ENCODE measurements at places on chromosomes 1 and 21.

DNA sequence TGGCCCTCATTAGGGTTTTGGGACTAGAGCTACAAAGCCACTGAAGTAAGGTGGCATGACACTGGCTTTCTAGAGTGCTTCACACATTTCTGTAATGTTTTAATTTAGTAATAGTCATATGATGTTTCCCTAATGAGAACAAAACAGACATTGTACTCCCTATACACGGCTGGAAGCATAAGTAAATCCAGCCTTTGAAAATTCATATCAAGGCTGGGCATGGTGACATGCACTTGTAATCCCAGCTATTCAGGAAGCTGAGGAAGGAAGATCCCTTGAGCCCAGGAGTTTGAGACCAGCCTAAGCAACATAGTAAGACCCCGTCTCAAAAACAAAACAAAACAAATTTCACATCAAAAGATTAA, 7.4 kb downstream of the USP48 start:
- no peak for DNase-seq

DNA sequence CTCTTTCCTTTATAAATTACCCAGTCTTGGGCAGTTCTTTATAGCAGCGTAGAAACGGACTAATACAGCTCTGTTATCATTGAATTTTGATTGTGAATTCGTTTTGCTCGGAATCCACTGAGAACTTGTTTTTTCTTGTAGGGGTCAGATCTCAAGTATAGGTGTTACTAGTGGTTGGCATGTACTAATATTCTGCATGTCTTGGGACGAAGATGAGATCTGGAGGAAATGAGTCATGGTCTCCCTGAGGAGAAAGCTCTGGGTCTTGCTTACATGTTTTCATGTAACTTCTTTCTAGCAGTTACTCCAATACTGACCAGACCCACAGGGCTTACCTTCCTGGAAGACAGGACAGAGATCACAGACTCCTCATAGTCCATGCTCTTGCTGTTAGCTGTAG, 30.3 kb downstream of the ZSCAN20 start:
- no peak for DNase-seq

DNA sequence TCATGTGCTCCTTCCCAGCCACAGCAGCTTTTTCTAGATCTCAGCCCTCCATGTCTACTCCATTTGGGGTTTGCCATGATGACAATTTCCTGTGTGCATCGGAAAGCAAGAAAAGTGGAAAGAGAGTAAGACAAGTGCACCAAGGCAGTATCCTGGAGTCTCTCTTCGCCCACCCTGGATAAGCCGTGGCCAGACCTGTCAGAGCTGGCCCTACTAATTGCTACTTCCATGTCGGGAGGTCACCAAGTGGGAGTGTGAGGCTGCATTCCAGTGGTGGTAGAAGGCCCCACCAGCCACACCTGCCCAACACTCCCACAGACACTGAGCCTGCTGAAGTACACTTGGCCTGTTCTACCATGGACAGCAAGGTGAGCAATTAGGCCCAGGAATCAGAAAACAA, 14.0 kb upstream of the LORICRIN start:
- no peak for DNase-seq

GRCh38 chr1:150508982-150509381, 1.1 kb downstream of the ECM1 start:
- DNase-seq: no peak

DNA sequence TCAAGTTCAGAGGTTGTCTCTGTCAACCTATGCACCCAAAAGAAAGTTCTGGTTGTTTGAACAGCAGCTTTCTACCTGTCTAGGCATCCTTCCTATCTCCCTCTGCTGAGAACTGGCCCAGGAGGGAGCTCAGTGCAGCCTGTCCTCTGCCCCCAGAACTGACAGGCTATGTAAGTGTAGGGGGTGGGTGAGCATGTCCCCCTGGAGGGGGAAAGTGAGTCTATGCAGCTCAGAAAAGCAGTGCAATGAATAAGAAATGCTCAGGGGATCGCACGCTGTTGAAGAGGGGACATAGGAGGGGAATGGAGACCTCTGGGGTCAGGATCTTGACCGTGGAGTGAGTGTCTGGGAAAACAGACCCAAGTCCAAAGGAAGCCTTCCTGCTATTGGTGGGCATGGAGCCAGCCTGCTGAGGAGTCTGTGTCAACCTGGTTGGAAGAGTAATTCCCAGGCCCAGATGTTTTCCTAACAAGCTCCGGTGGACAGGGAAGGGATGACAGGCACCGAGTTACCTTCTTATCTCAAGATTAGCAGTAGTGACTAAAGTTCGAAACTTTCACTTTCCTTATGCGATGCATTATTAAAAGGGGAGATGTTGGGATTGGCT, 26.1 kb upstream of the FHAD1 start:
- no peak for DNase-seq

GRCh38 chr1:99956755-99957154, 13.0 kb upstream of the SLC35A3 start:
- DNase-seq: no peak

- DNase-seq: no peak
Observed at GRCh38 chr1:115463347-115463746, 125.3 kb upstream of the NGF start.

DNA sequence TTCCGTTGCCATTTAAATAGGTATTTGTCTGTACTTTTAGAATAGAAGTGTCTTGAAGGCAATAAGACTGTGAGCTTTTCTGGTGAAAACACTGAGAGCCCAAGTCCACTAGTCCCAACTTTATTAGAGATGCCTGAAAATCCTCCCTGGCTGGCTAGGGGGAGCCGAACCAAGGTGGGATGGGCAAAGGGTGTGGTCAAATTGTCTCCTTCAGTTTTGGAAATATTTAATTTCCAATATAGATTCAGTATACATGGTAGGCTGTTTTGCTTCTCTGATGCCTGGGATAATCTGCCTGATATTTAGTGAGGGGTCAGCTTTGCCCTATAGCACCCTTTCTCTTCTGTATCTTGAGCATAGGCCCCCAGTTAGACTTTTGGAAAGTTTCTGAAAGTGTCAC, 3.5 kb downstream of the ROR1 start:
- no peak for DNase-seq

DNA sequence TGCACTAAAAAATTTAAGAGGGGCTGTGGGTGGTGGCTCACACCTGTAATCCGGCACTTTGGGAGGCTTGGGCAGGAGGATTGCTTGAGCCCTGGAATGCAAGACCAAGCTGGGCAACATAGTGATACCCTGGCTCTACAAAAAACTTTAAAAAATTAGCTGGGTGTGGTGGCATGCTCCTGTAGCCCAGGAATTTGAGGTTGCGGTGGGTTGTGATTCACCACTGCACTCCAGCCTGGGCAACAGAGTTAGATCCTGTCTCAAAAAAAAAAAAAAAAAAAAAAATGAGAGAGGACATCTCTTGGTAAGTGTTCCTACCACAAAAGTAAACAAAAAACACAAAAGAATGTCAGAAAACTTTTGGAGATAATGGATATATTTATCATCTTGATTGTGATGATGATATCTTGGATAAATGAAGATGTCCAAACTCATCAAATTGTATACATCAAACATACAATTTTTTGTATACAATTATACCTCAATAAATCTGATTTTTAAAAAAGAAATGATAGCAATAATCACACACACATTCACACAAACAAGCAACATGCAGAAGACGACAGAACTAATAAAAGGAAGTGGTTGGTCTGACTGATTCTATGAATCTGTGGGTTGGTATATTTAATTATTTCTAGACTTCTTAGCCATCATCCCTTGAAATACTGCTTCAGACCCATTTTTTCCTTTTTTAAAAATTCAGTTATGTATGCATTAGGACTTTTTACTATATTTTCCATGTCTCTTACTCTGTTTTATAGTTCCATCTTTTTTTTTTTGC, 465.9 kb downstream of the PLA2G4A start:
- no peak for DNase-seq

DNA sequence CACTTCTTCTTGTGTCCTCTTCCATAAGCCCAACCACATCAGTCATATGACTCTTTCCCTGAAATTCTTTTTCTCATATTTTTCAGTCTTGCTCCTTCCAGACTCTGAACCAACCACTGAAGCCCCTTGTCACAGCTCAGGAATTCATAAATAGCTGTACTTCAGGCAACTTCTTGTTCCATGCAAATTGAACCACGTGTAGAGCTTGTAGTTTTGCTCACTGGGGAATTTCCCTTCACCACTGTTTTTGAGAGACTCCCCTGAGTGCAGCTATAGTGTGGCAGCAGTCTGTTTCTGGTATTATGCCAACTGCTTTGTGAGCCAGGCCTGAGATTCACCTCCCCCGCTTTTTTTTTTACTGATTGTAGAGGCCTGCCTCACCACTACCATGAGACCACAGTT, 150.3 kb upstream of the SPAG17 start:
- no peak for DNase-seq

DNA sequence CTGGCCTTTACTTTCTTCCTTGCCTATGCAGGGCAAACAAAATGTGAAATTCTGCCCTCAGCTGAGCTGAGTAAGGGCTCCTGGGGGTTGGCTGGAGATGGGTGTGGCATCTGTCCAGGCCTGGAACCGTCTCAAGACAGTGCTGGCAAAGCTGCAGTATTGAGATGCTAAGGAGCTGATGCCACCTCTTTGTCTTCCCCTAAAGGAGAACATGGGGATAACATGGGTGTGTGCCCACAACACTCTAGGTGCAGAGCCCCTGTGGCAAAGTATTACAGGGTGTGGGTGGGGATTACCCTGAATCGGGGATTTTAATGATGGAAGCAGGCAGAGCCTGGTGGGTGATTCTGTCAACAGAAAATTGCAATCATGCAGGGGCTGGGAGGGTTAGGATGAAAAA, 2.5 kb upstream of the ST3GAL3 start:
- DNase-seq: no peak

GRCh38 chr1:185811073-185811709, 77.0 kb downstream of the HMCN1 start:
- no peak for DNase-seq

GRCh38 chr21:18398843-18399242, 4.7 kb downstream of the TMPRSS15 start:
- no peak for DNase-seq

DNA sequence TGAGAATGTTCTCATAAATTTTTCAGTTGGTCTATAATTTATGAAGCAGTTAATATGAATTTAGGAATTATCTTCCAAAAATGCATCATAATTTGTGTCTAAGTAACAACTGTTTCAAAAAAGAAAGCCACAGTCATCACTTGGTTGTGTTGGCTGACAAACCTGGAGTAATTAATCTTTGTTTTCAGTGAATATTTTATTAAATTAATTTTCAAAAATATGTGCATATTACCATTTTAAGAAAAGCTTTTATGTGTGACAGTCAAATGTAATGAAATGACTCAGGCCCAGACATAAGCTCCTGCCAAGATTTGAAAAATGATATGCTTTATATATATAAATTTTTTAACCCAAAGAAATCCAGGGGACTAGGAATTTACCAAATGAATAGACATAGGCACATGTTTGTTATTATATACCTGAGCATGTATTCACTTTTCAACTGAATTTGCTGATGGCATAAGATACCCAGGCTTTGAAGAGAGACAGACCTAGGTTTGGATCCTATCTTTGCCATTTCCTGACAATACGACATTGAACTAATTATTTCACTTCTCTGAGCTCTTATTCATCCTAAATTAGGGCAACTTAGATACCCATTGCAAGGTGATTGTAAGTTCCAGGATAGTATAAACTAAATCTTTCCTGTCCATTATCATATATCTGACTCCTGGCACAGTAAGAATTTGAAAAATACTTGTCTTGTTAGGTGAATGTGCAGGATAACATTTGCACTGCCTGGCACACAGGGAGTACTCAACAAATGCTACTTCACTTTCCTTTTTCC, 729.5 kb upstream of the ADGRL2 start:
- DNase-seq: no peak

DNA sequence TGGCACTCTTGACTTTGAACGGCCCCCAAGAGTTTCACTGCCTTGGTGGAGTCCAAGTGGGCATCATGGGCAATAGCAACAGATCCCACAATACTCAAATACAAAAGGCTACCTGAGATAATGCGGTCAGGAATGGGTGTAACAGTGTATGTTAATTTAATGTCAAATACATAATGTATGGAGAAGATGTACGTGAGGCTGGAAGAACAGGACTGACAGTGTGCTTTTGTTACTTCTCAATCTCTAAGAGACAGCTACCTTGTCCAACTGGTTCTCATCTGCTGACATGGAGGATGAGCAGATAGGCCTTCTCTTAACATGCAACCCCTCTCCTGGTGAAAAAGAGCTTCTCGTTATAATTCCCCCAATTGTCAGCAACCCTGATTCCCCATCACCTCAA, 167.2 kb downstream of the APP start:
- no peak for DNase-seq

DNA sequence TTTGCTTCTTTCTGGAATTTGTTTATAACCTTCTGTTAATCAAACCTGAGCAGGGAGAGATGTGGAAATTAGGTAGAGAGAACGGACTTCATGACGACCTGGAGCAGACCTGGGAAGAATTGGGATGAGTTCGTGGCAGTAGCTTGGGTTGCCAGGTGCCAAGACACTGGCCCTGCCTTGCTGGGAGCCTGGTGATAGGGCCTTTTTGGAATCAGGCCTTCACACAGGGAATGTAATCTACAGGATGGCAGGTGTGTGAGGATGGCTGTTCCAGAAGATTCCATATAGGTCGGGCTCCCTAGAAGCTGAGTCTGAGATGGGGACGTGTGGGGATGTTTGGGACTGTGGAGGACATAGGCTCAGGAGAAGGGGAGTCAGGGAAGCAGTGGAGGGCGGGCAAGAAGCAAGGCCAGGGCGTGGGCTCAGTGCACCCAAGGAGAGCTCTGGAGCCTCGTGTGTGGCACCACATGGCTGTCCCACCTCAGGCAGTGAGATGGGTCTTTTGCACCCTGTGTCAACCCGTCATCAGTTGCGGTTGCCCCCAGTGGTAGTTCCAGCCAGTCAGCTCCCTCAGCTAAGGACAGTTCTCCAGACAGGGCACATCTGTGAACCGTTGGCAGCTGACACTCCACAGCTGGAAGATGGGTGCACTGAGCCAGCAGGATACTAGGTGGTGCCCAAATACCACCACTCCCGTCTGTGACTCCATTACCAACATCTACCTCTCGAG, 395.9 kb downstream of the MATN1 start:
- no peak for DNase-seq

- DNase-seq: no peak
Observed at GRCh38 chr1:39825432-39825941, 36.8 kb upstream of the BMP8B start.

- no peak for DNase-seq
Observed at GRCh38 chr21:35376406-35377135, 327.5 kb upstream of the RUNX1 start.

GRCh38 chr1:51675177-51675780, 58.4 kb downstream of the OSBPL9 start:
- no peak for DNase-seq

GRCh38 chr1:98794196-98794886, 132.8 kb downstream of the SNX7 start:
- peak; percentile 3 for DNase-seq

- DNase-seq: no peak
Observed at GRCh38 chr1:47575855-47576757, 138.3 kb downstream of the FOXD2 start.

DNA sequence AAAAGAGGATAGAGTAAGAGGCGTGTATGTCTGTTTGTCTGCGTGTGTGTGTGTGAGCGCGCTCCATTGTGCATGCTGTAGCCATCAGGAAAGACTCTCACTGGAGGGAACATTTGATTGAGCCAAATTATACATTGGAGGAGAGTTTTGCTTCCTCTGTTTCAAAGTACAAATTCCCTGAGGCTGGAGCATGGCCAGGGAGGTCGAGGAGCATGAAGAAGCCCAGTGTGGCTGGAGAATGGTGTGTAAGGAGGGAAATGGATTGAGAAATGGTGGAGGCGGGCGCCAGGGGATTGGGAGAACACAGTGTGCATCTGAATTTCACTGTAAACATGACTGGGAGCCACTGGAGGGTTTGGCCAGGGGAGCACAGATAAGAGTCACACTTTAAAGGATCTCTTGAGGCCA, 22.1 kb upstream of the EFNA1 start:
- no peak for DNase-seq

- DNase-seq: no peak
Observed at GRCh38 chr1:245863566-245864184, 643.4 kb downstream of the SMYD3 start.

Data from stimulated activated CD8-positive, alpha-beta memory T cell treated with anti-CD3 and anti-CD28 coated beads, Interleukin-4, amount 100 ng/mL, for 4 hours (primary cell).